ENCODE measurements at places on chromosomes 6 and 20.

- DNase-seq = peak; percentile 33
Measured at GRCh38 chr6:41191569-41191968, 9.4 kb downstream of the TREML2 start.

DNA sequence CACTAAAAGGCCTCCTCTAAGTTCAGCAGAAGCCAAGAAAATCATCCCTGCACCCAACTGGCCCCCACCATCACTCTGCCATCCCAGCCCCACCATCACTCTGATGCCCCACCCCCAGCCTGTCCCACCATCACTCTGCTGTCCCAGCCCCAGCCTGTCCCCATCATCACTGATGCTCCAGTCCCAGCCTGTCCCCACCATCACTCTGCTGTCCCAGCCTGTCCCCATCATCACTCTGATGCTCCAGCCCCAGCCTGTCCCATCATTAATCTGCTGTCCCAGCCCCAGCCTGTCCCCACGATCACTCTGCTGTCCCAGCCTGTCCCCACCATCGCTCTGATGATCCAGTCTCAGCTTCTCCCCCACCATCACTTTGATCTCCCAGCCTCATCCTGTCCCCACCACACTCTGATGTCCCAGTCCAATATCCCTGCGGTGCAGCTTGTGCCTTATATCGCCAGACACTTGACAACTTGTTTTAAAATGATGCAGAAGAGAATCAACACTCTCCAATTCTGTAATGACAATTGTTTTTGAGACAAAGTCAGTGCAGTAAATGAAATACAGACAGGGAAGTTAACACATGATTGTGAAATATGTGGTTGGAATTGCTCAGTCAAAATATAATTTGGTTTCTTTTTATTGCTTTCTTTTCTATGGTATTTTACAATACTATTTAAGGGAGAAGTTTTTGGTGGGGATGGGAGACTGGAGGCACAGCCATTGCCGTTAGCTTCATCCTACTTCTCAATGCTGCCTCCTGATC lies 100.8 kb downstream of the TNFAIP3 start:
- no peak for DNase-seq

GRCh38 chr20:32518593-32519380 lies 66.3 kb downstream of the NOL4L start:
- DNase-seq = no peak

- DNase-seq = no peak
Measured at GRCh38 chr6:158622545-158623190, 21.9 kb downstream of the DYNLT1 start.

DNA sequence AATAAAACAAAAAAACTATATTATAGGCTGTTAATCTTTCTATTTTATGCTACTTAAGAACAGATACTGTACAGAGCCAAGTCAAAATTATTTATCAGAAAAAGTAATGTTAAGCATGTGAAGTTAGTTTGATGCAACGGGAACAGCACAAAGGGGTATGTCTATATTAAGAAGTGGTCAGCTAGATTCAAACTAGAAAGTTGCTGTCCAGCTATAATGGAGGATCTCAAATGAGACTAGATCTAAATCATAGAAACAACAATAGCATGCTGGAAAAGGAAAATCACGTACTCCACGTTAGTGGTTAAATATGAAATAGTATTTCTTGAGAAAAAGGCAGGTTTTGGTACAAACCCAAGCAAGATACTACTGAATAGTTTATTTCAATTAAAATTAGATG lies 1124.0 kb downstream of the GRIK2 start:
- DNase-seq = no peak

- DNase-seq = no peak
Measured at GRCh38 chr6:9101920-9102319, 666.6 kb upstream of the SLC35B3 start.

- peak; percentile 54 for DNase-seq
Measured at GRCh38 chr20:44703956-44704488, 11.1 kb upstream of the CCN5 start.

DNA sequence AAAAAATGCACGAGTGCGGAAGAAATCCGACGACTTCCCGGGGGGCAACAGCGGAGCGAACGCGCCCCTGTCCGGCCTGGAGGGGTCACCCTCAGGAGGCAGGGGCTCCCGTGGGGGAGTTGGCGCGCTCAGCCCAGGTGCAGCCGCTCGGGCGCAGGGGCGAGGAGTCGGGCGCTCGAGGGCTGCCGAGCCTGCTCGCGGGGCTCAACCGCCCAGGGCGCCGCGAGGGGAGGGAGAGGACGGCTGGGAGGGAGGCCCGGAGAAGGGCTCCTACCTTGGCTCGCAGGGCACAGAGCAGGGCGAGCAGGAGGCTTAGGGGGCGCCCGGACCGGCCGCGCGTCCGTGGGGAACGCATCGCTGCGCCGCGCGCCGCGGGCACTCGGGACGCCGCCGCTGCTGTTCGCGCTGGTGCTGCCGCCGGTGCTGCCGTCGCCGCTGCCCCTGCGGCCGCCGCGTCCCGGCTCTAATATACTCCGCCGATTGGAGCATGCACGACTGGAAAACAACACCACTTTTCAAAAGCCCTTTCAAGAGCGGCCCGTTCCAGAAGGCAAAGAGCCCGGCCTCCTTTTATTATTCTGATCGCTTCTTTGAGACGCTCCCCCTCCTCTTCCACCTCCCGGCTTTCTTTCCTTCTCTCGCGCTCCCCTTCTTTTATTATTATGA lies 490 bp downstream of the JAG1 start:
- peak; percentile 60 for DNase-seq

DNA sequence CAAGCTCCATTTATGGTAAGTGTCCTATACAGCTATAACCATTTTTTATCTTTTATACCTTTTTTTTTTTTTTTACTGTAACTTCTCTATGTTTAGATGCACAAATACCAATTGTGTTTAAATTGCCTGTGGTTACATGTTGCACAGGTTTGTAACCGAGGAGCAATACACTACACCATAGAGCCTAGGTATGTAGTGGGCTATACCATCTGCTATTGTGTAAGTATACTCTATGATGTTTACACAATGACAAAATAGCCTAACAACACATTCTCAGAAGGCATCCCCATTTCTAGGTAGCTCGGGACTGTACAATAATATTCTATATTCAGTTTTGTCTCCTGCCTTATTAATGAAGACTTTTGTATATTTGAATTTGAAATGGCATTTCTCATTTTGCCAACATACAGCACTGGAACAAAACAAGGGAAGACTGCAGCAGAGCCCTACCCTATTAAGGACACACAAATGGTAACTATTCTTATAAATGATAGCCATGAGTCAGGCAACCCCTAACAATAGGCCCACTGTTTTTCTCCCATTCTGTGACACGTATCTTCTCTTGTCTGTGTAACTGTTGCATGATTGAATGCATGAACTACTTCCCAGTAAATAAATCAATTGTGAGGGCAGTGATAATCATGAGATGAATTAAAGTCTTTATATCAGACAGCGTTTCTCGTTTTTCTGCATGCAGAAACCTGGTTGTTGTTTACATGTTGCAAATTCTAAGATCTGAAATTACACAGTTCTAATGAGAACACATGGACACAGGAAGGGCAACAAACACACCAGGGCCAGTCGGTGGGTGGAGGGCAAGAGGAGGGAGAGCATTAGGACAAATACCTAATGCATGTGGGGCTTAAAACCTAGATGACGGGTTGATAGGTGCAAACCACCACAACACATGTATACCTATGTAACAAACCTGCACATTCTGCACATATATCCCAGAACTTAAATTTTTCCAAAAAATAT lies 173.9 kb downstream of the EPM2A start:
- no peak for DNase-seq

- no peak for DNase-seq
Measured at GRCh38 chr6:69913361-69913760, 47.0 kb downstream of the COL19A1 start.
